ENCODE measurements at places on chromosomes 3 and 15.

- peak; percentile 84 for DNase-seq
Observed at GRCh38 chr3:138923531-138923994, 23.4 kb downstream of the FOXL2 start.

DNA sequence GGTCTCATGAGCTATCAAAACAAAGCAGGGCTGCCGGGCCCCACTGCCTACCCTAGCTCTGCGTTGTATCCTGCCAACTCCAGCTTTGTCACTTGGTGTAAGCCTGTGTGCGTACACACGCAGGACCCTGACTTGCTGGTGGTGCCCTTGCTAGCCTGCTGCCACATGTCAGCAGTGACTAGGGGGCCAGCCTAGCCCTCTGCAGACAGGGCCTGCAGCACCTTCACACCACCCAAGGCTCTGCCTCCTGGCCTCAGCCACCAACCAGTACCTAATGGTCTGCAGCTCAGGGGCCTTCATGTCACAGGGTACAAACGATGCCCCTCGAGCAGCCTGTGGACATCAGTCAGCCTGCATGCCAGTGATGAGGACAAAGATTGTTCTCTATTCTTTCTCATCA lies 30.1 kb upstream of the DUSP7 start:
- no peak for DNase-seq

GRCh38 chr15:88630141-88630721 lies 8.6 kb upstream of the ISG20 start:
- DNase-seq: no peak

DNA sequence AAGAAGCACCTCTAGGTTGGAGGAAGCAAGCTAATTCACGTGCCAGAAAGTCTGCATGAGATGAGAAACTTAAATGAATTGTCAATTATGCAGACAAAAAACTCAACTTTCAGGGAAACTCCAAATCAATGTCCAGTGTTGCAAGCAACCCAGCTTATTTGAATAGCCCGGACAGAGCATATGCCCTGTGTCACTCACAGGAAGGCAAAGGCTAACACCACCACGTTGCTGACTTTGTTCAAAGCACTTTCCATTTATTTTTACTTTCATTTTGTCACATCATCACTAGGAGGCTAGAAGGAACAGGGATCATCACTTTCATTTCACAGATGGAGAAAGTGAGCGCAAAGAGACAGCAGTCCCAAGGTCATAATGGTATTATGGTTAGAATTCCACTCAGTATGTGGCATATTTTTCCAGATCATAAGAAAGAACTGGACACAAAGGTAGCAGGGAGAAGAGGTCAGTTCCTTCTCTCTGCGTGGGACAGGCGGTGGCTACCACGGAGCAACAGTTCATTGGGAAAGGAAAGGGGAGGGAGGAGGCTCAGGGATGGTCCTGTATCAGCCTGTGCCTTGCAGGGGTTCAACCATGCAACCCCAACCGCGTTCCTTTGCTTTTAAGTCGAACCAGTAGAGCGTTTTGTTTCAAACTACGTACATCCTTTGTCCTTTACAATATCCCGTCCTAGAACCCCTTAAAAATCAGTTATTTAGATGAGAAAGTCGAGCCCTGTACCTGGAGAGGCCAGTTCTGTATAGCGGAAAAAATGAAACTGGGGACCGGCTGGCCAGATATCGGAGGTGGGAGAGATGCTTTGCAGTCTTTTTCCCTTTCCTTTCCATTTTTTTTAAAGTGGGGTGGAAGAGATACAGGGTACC lies 1.1 kb downstream of the HEG1 start:
- DNase-seq: peak; percentile 73

GRCh38 chr3:37673401-37673800 lies 188.3 kb upstream of the CTDSPL start:
- no peak for DNase-seq

DNA sequence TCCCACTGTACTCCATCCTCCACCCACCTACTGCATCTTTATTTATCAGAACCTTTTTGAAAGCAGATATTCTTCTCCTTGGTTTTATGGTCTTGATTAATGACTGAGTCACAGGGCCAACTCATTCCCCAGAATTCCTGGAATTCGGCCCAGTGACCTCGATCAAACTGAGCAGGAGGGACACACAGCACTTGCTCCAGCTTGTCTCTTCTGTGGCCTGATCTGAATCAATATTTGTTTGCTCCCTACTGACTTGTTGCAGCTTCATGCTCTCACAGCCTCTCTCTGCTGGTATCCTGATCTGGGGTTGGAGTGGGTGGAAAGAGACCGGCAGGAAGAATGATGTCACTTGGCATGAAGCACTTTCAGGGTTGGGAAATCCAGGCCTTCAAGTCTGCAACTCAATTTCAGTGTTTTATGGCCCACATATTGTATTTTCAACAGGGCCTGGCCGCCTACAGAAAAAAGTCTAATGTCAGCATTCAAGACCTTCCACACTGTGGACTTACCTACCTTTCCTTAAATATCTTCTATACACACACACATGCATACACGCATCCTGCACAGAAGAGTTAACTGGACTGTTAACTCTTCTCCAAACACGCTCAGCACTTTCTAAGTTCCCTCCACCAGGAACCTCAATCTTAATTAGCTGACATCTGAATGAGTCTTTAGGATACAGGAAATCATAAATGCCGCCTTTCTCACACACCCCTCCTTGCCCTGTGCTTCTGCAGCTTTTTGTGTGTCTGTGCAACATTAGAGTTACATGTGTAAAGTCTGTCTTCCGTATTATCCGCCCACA lies 4.6 kb downstream of the ANXA2 start:
- DNase-seq: no peak

- no peak for DNase-seq
Observed at GRCh38 chr3:40104441-40104840, 205.1 kb upstream of the EIF1B start.

DNA sequence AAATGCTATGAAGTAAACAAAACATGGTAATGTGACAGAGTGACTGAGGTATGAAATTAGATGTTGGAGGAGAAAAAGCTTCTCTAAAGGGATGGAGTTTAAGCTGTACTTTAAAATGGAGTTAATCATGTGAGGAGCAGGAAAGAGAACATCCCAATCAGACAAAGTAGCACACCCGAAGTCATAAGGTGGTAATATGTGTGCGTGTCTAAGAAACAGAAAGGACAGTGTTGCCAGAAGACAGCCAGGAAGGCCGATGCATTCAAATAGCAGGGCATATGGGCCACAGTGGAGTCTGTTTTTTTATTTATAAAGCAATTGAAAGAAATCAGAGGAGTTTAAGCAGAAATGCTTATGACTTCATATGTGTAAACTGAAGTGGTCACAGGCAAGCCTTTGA lies 376.3 kb downstream of the NLGN1 start:
- no peak for DNase-seq

- DNase-seq: peak; percentile 28
Observed at GRCh38 chr3:48468329-48468731, 21.8 kb downstream of the ATRIP start.

DNA sequence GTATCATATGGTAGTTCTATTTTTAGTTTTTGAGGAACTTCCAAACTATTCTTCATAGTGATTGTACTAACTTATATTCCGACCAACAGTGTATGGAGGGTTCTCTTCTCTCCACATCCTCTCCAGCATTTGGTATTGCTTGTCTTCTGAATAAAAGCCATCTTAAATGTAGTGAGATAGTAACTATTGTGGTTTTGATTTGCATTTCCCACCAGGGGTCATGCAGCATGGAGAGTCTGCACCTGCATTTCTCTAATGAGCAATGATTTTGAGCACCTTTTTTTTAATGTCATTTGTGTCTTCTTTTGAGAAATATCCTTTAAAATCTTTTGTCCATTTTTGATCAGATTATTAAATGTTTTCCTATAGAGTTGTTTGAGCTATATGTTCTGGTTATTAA lies 718.5 kb downstream of the ZBBX start:
- no peak for DNase-seq

GRCh38 chr15:96687388-96688107 lies 357.0 kb downstream of the NR2F2 start:
- DNase-seq: no peak

DNA sequence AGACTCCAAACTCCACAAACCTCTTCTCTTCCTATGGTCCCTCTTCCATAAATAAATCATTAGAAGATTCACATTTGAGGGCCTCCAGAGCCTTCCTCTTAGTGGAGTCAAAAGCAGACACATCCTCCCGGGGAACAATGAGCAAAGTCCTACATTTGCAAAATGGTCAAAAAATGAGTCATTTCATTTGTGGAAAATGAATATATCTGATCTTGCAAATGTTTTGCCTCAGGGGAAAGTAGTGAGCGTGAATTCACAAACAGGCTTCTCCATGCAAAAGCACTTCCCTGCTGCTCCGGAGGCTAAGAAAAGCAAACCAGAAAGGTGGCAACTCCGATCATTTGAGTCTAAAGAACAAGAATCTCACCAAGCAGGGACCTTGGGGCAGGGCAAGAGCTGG lies 86.7 kb upstream of the IQSEC1 start:
- DNase-seq: no peak

GRCh38 chr3:56322862-56323261 lies 145.4 kb downstream of the ERC2 start:
- no peak for DNase-seq

DNA sequence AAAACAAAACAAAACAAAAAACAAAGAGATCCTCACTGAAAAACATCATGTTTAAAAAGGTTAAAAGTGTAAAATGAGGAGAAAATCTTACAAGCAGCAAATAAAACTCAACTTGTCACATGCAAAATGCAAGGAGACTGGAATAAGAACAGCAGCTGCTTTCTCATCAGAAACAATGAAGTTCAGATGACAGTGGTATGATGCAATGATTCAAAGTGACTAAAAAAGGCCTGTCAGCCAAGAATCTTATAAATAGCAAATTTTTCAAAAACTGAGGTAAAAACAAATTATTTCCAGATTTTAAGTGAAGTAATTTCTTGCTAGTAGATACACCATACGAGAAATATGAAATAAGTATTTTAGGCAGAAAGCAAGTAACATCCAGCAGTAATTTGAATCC lies 68.6 kb upstream of the EPHA3 start:
- DNase-seq: no peak

DNA sequence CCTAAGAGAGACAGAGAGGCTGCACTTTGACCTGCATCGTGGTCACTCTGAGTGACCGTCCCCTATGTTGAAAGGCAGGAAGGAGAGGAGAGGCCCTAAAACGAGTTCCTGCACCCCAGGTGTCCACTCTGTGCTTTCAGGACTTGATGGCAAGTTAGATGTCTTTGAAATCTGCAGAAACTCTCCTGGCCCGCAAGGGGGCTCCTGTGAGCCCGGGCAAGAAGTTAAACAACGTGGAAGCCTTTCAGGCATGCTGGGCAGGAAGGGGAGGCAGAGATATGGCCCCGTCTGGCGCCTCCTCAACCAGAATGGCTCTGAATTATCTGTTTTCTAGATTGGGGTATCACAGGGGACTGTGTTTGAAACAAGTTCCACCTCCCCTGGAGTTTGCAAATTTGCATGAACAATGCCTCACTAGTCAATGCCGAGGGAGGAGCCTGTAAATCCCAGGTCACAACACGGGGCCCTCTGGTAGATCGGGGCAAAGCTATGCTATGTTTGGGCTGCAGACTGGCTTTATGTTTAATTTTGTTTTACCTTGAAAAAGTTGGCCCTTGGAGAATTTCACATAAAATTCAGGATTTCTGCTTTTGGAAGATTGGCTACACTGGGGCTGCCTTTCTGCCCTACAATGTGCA lies 9.8 kb downstream of the CTXND1 start:
- peak; percentile 73 for DNase-seq

DNA sequence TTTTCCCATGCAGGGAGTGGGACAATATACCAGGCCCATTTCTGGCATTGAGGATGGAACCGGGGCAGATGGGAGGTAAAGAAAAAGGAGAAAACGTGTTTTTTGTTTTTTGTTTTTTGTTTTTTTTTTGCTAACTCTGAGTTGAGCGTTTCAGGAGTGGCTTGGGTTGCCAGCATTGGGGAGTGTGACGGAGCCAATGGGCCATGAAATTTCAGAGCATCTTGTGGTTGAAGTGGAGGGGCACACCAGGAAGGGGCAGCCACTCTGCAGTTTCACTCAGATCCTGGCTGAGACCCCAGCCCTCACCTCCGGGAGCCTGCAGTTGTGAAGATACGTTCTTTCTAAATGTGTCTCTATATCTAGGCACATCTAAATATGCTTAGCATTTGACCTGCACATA lies 240.5 kb downstream of the TLE3 start:
- no peak for DNase-seq

DNA sequence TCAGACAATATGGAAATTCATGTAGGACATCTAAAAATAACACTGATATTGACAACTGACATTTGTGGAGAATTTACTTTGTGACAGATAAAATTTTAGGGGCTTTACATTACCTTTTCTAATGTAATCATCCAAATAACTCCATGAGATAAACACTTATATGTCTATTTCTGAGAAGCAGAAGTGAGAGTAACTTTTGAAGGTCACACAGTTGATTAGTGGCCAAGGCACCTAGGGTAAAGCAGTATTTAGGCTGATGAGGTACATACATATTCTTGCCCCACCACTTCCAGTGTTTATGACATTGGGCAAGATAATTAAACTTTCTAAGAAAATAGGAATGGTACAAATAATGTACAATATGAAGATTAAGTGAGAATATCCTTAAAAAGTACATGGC lies 248.4 kb downstream of the CPNE4 start:
- no peak for DNase-seq

DNA sequence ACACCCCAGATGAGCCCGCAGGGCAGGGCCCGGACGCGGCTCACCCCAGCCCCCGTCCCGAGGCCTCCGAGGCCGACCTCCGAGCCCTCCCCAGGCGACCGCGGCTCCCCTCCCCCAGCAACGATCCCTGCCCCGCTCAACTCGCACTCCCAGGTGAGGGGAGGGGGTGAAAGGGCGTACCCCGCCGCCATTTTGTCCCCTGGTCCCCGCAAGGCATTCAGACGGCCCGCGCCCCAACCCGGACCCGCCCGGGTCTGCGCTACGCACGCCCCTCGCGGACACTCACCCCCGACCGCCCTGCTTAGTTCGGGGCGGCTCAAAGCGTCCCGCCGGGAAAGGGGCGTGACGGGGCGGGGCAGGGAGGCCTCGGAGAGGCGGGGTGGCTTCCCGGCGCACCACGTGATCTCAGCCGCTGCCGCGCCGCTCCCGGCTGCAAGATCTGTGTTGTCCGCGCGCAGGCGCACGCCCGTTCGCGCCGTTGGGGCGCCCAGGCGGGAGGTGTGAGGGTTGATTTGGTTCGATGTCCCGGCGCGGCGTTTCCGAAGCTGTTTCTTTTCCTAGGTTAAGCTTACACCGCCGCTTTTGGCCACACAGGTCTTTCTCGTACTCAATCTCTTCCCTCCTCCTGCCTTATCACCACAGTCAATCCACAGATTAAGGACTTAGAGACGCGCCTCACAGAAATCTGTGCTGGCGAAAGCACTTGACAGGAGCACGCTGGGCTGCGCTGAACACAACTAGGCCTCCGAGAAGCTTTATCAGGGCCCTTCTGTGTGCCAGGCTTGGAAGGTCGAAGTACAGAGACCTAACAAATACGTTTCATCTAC lies at the start of gene SCAPER:
TSS of gene SCAPER (minus strand) at position 328 of the 827 bp plus-strand sequence. CDS start 21,523 bp downstream, outside the sequence.
- peak; percentile 95 for DNase-seq

GRCh38 chr3:121698476-121698875 lies 37.8 kb upstream of the HCLS1 start:
- DNase-seq: no peak

GRCh38 chr3:69767571-69767970 lies 28.3 kb downstream of the MITF start:
- DNase-seq: no peak

Measured in H7 (cell line).